ENCODE measurements at places on chromosomes 5 and 9. TPM values are rescaled to one million over a fixed set of nuclear protein-coding genes. Genes with fewer than 3 reads are reported as not detected.

DNA sequence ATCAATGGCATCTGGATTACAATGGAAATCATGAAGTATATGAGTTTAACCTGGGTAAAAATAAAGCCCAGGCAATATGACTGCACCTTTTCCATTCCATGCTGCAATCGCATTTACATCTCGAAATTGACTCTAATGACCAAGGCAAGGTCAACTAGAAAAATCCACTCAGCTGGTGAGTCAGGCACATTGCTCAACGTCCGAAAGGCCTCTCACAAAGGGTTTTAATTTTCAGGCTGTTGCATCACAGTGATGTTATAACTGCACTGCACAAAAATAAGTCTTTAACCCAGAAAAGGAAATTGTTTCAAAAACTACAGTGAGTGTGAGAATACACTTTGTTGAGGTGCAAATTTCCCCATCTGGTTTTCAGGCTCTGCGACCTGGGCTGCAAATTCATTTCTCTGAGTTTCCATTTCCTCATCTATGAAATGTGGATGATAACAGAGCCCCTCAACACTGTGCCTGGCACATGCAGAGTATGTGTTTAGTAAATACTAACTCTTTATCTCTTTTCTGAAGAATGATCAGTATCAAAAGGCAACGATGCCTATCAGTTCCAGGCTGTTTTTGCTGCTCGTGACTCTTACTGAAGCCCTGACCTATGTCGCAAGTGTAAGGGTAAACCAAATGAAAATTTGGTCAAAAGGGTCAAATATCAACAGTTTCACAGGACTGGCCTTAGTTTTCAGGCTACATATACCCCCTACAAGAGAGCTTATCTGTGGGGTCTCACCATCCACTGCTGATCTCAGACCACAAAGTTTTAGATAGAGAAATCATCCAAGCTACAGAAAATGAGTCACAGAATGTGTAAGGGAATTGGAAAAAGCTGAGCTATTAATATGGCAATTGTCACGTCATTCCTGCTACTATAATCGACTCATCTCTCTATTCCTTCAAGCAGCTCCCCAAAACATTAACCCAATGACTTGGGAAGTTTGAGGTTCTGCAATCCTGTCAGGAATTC lies 4.1 kb downstream of the NFIL3 start:
- DNase-seq: peak; percentile 97

The FAM219A gene
- polyA plus RNA-seq: 20.8 TPM

- DNase-seq: no peak
Measured at GRCh38 chr9:108205276-108205675, 650.5 kb downstream of the ACTL7B start.

DNA sequence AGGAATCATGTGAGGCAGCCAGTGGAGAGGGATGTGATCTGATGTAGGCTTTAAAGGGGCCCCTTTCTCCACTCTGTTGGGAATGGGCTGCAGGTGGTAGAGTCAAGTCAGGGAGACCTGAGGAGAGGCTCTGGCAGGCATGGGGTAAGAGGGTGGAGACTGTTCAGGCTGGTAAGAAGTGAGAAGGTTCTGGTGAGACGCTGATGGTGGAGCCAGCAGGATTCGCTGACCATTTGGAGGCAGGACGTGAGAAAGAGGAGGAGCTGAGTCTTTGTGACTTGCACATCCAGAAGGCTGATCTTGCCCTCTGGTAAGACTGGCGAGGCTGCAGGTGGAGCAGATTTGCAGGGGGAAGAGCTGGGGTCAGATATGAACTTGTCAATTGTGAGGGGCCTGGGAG lies 248.0 kb downstream of the NSG2 start:
- DNase-seq: no peak

The ADAMTS16 gene
- 0.09 TPM for polyA plus RNA-seq

The CEP78 gene
- 7.9 TPM for polyA plus RNA-seq

DNA sequence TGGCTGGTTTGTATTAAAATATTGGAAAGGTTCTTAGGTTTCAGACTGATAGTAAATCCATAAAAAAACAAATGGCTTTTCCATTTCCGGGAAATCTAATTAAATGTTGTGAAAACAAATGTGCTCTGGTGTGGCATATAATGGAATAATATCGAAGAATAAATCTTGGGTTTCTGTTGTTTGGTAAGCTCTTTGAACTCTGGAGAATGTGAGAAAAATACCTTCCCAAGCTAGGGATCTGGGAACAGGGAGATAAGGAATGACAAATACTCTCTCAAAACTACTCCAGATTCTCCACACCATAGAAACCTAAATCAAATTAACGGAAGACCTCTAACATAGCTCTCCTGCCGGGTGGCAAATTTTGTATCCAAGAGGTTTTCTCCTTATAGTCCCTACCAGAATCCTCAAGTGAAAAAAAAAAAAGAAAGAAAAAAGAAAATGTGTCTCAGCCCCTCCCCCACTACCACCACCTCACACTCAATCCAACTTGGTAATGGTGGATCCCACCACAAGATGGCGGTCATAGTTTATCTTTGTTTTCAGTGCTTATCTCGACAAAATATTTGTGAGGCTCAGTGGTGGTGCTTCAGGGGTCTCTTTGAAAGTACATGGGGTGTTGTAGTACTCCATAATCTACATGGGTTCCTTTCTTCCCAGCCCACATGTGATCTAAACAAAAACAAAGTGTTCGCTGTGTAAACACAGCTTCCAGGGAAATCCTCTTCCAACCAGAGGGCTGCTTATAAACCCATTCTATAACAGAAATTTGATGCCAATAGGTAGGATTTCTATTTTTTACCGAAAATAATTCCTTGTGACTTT lies 54.5 kb upstream of the FST start:
- DNase-seq: no peak

The CD14 gene
- polyA plus RNA-seq: 0.19 TPM

The PCDHAC1 gene
- polyA plus RNA-seq: not detected

GRCh38 chr5:122089096-122090013 lies 11.3 kb upstream of the LOX start:
- DNase-seq: peak; percentile 94

Measured in IMR-90 (cell line).